HT-29 (cell line): ENCODE measurements at places on chromosomes 1 and 21. TPM values are rescaled to one million over a fixed set of nuclear protein-coding genes. Genes with fewer than 3 reads are reported as not detected.

IRF6 gene
- 30.2 and 32.7 TPM in 2 replicates for total RNA-seq

SPATA45 gene
- total RNA-seq: not detected in 2 replicates

CD101 gene
- 0.05 and 0.33 TPM in 2 replicates for total RNA-seq

SPRR1B gene
- total RNA-seq: 0.57 and 1.9 TPM in 2 replicates
